ENCODE measurements at places on chromosomes 7 and 10. TPM values are rescaled to one million over a fixed set of nuclear protein-coding genes. Genes with fewer than 3 reads are reported as not detected.

DNA sequence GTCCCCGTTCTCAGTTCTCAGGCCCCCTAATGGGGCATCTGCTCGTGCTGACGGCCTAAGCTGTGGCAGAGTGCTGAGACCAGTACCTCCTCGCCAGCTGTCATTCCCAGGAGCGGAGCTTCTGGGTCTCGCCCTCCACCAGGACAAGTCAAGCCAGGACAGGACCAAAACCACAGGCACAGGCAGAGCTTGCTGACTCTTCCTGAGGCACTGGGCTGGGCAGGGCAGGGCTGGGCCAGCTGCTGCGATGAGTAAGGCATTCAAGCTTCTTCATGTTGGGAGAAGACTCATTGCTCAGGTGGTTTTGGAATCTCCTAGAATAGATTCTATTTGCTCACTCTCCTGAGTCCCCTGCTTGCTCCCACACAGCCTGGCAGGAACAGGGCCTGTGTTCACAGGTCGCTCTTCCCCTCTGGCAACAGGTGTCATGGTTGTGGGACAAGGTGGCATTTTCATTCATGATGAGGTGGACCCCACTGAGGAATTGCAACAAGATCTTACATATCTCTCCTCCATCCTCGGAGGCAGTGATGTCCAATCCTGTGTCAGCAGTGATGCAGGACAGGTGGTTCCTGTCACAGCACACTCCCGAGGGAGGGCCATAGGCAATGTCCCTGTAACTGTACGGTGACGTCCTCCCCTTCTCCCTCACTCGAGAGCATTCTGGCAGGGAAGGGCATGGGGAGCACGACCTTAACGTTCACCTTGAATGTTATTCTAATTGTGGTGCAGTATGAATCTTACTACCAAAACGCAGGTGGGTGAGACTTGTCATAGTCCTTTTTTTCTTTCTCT lies 17.0 kb upstream of the SH3PXD2A start:
- DNase-seq, result no peak

DNA sequence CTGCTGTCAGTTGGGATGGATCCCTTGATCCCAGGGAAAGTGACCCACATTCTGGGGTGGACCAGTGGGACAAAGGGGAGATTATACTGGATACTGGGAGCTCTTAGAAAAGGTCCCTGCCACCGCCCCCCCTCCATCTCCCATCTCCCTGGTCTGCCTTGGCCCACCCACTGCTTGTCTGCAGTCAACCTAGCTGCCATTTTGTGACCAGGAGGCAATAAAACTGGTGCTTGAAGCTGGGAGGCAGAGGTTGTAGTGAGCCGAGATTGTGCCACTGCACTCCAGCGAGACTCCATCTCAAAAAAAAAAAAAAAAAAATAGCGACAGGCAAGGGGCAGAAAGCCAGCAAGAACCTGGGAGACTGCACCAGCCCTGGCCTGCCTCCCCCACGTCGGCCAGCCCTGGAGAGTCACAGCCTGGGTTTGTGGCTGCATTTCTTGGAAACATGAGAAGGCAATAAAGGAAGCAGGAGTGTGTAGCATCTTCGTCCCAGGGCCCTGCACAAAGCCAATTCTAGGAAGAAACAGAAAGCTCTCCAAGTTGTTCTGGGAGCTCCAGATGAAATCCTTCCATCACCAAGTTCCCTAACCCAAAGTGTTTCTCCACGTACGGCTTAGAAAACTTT lies 4.7 kb upstream of the ARPC1B start:
- no peak for DNase-seq

GRCh38 chr10:43856299-43856698 lies 207.6 kb upstream of the ZNF32 start:
- DNase-seq, result no peak

DNA sequence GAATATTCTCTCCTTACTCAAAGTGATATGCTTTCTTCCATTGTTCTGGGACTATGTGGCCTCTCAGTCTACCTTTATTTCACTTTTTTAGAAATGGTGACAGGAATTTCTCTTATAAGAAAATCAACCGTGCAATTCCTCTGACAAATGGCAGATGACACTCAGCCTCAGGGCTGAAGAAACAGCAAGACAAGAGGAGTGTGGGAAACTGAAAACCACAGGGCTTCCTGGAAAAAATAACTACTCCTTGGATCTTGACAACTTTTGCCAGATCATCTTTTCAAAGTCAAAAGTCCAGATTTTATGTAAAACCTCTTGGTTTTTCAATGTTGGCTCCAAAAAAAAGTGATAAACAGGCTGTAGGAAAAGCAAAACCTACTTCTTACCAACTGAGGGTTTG lies 121.5 kb downstream of the TYW1B start:
- no peak for DNase-seq

DNA sequence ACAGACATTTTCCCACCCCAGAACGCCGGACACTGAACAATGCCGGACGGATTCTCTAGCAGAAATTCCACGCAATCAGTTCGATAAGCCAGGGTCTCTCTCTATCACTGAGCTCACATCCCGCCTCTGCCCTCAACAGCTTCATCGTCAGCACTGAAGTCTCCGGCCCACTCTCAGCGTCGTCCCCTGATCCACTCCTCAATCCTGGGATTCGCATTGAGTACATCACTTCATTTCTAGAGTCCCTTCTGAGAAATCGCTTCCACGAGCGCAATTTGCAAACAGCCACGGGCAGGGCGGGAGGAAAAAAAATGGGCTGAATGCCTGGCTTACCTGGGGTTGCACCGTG lies 365 bp downstream of the YME1L1 start:
- no peak for DNase-seq

DNA sequence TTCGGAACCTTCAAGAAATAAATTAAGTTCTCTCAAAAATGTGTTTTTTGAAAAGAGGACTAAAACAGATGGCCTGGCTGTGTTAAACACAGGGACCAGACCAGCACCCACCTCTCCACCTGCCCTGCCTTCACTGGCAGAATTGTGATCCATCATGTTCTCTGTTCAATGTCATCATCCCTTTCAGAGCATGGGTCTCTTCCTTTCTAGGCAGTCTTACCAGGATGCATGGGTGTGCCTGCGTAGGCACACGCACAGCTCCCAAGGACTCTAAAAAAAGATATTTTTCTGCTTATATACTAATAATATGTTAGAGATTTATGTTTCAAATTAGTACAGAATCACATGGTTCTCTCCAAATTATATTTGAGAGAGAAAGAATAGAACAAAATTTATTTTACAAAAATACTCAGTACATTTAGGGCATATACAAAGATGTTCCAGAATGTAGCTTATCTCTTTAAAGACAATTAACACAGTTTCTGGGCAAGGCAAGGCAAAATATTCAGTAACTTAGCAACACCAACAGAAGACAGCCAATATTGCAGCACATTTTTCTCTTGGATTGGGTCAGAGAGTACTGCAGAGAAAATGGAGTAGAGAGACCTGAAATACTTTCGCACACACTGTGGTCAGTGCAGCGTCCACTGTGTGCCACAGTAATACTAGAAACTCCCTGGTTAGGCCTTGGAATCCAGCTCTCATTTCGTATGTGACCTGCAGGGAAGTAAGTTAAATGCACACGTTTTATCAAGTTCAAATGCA lies 52.8 kb downstream of the EGFR start:
- DNase-seq, result no peak

- DNase-seq, result no peak
These were observed 2.0 kb upstream of the KIF11 start for GRCh38 chr10:92590623-92591549.

DNA sequence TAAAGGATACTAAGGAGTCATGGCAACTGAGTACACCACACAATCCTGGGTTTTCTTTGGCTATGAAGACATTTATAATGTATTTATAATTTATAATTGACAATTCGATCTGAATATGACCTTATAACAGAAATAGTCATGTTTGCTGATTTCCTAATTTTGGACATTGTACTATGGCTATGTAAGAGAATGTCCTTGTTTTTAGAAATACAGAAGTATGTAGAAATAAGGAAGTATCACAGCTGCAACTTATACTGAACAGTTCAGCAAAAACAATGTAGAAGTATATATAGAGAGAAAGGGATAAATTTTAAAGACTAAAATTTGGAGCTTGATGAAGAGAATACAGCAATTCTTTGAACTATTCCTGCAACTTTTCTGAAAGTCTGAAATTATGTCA lies 32.6 kb downstream of the PRLHR start:
- DNase-seq, result no peak

DNA sequence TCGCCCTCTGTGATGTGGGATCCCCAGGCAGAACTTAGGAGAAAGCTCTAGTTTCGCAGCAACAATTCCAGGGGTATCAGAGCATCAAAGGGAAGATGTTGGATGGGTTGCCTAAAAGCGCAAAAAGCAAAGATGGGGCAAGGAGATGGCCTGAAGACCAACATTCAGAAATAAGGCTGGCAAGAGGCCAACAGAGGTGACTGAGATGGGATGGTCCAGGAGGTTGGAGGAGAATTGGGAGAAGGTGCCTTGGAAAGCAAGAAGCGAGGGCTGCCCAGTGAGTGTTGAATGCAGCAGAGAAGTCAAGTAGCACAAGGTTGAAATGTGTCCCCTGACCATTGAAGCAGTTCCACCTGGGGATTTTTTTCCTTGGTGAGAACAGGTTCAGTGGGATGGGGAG lies 38.4 kb upstream of the TMEM273 start:
- DNase-seq, result no peak

DNA sequence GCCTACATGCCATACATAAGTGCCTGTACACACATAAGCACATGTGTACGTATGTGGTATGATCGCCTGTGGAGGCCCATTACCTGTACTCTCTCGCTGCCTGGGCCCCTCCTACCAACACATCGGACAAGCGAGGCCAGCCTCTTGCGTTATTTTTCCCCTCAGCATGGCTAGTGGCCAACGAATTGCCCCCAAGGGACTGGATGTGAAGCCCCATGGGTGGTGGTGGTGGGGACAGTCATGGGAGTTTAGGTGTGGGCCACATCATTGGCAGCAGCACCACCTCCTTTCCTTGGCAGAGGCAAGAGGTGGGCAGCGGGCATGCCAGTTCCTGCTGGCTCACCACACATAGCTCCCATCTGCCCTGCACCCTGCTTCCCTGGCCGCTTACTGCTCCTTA lies 10.0 kb downstream of the GRK5 start:
- no peak for DNase-seq

DNA sequence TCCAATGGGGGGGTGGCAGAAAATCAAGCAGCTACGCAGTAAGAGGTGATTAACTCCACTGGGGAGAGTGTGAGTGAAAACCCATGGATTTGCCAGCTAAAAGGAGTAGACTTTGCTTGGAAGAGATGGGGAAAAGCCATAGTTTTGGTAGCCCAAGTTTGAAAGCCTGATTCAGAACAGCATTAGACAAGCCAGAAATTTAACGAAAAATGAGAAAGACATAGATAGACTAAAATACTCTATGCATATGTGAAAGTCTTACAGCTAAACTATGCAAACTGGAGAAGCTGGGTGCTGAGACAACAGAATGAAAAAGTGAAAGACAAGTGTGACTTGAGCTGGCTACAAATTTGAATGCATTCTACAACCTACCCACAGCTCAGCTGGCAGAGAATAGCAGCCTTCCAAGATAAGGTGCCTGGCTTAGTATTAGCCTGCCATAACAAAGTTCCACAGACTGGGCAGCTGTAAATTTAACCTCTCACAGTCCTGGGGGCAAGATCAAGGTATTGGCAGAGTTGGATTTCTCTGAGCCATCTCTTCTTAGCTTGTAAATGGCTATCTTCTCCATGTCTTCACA lies 156.6 kb downstream of the CDC14C start:
- no peak for DNase-seq

- DNase-seq, result no peak
These were observed 100.4 kb upstream of the PDGFA start for GRCh38 chr7:620056-620455.

DNA sequence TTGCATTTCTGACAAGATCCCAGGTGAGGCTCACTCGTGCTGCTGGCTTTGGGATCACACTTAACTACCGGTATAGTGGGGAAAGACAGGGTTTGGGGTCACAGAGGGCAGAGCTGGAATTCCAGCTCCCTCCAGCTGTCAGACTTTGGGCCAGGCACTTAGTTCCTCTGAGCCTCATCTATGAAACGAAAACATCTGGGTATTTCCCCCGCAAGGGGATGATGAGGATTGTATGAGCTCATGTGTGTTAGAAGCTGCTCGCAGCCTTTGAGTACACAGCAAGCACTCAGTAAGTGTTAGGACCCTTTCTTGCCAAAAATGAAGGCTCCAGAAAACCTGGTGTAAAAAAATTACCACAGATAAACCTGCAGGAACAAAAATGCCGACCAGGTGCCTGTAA lies 66.1 kb downstream of the PRPF18 start:
- DNase-seq, result no peak

DNA sequence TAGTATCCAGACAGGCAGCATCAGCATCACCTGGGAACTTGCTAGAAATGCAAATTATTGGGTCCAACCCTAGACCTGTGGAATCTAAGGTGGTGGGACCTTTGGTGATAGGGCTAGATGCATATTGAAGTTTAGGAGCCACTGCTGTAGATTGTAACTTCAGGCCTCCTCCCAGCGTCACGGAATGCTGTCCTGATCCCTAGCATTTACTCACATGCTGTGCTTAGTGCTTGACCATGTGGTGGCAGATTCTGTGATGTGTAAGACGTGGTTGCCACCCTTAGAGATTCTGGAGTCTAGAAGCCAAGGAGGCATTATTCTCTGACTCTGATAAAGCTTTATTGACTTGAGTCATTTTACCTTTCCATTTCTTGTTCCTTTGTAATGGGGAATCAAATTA lies 13.5 kb downstream of the AHR start:
- no peak for DNase-seq

GRCh38 chr7:105216786-105217185 lies 171.9 kb downstream of the SRPK2 start:
- no peak for DNase-seq

DNA sequence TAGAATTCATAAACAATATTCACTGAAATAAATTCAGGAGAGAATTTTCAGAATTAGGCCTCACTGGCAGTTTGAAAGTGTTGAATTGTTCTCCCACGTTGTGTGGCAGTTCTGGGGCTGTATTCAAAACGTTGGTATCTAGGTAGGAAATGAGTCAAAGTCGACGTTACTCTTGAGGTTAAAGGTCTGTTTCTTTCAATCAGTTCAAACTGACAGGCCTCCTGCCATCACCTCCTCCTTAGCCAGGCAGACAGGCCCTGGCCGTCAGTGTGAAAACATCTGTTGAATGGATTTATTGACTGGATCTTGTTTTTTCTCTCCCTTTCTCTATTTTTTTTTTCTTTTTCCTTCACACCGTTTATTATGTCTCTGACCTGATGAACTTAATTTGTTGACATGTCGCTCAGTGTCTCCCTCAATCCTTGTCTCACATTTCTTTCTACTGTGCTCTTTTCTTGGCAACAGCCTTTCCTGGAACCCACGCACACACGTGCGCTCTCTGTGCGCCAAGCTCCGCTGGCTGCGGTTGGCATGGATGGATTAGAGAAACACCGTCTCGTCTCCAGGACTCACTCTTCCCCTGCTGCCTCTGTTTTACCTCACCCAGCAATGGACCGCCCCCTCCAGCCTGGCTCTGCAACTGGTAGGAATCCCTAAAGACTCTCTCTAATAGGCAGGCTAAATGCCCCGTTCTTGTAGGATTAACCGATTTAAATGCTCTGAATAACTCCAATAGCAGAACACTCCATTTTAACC lies 231.7 kb downstream of the HDAC9 start:
- DNase-seq, result no peak

Gene TACR2
- total RNA-seq, result not detected

Gene ANKRD7
- total RNA-seq, result not detected

Gene TRRAP
- total RNA-seq, result 47.9 TPM

Gene MTERF1
- 11.0 TPM for total RNA-seq

Gene OPN1SW
- not detected for total RNA-seq

Data from CD4-positive, alpha-beta T cell (primary cell).